Activated CD4-positive, alpha-beta memory T cell treated with anti-CD3 and anti-CD28 coated beads for 36 hours (primary cell): ENCODE measurements at places on chromosomes 16 and 17.
A peak's percentile ranks its signal among the peaks of the same experiment; 100 is the strongest.

DNA sequence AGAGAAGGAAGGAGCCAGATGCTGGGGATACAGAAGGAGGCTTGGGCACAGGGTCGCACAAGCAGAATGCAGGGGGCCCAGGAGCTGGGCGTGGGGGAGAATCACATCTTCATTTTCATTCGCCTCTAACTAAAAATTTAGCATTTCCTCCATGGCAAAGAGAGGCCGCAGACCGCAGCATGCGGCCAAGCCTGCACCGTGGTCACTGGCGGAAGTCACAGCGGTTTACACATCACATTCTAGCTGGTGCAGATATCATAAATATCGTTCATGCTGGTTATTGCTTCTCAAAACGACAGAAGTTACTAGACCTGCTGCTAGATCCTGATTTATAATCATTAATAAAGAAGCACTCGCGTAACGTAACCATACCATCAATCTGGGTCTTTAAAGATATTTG, 162.0 kb downstream of the NTN1 start:
- DNase-seq: no peak

- DNase-seq: no peak
These were observed 31.0 kb downstream of the ERCC4 start for GRCh38 chr16:13950821-13951547.

GRCh38 chr16:69906838-69907401, 44.2 kb upstream of the CLEC18A start:
- no peak for DNase-seq

GRCh38 chr17:3260163-3260562, 38.0 kb downstream of the OR3A1 start:
- DNase-seq: no peak

GRCh38 chr16:73210084-73210483, 162.2 kb upstream of the ZFHX3 start:
- DNase-seq: no peak

- DNase-seq: no peak
These were observed 13.3 kb upstream of the CD300LD start for GRCh38 chr17:74605361-74605760.

GRCh38 chr16:80672379-80672778, 131.6 kb downstream of the DYNLRB2 start:
- DNase-seq: no peak

DNA sequence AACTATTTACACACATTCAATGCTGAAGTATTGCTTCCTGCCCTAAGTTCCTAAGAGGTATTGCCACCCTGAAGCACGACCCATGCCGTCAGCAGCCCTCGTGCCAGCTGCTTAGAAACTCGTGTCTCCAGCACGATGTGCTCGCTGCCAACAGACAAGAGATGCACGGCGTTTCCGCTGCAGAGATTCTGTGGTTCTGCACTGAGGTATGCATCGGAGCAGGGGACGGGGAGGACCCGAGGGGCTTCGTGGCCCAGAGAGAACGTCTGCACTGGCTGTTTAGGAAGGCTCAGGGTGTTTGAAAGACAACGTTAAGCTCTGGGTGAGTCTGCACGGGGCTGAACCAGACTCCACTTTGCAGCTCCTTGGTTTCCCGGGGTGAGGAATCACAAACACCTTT, 82.7 kb upstream of the CREBBP start:
- DNase-seq: peak; percentile 45

- DNase-seq: no peak
These were observed 240.9 kb downstream of the CDH11 start for GRCh38 chr16:64880994-64881393.

DNA sequence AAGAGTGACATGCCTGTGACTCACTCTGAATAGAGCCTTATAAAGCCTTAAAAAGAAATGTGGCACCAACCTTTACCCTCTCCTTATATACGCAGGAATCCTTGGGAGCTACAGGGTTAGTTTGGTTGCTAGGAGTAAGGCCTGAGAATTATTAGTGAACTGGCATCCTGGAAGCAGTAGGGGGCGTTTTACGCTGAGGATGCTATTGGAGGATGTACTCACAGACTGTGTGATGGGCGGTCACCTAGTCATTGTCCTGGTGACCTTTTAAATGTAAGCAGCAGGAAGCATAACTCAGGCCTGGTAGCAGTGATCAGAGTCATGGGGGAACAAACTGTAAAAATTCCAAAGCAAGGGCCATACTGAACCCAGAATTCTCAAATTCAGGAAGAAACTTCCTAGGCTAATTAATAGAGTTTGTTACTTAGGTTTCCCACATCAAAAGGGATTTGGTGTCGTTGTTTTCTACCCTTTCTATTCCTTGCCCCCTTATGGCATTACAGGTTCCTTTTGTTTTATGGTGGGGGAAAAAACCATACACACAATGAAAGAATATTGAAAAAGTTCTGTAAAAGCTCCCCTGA, 153.8 kb downstream of the SNX11 start:
- no peak for DNase-seq

DNA sequence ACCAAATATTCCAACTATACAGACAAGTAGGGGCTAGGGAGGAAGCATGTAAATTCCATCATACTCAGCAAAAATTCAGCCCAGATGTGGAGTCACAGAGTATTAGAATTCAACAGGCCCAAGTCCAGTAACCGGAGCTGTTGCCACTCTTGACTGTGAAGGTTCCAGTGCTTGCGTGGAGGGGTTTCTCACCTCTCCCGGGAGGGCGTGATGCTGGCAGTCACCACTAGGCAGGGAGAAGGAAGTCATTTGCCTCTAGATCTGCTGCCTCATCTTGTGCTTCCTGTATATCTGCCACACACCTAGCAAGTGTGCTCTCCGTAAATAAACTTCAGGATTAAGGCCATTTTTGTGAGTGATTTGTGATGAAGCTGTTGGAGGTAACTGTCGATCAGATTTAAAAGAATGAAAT, 1.0 kb upstream of the CKLF start:
- DNase-seq: peak; percentile 77

GRCh38 chr16:4404967-4405696, 11.3 kb downstream of the CORO7 start:
- DNase-seq: no peak

- DNase-seq: no peak
These were observed 393.9 kb upstream of the MAF start for GRCh38 chr16:79994418-79994817.

DNA sequence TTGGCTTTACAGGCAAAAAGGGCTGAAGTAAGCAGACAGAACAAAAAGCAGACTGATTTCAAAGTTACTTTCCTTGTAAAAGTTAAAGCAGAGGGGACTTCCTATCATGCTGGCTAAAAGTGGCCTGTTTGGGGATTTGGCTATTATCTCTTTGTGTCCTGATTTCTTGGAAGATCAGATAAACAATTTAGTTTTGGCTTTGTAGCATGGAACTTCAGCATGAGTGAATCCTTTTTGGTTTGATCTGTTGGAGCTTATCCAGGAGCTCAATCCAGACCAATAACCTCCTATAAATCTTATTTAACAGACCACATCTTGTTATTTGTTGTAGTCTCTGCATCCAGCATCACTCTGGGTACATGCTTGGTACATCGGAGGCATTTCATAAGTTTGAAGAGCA, 8.9 kb upstream of the RNF112 start:
- no peak for DNase-seq

- DNase-seq: peak; percentile 84
These were observed 24.1 kb downstream of the DNAJA2 start for GRCh38 chr16:46949241-46949892.

DNA sequence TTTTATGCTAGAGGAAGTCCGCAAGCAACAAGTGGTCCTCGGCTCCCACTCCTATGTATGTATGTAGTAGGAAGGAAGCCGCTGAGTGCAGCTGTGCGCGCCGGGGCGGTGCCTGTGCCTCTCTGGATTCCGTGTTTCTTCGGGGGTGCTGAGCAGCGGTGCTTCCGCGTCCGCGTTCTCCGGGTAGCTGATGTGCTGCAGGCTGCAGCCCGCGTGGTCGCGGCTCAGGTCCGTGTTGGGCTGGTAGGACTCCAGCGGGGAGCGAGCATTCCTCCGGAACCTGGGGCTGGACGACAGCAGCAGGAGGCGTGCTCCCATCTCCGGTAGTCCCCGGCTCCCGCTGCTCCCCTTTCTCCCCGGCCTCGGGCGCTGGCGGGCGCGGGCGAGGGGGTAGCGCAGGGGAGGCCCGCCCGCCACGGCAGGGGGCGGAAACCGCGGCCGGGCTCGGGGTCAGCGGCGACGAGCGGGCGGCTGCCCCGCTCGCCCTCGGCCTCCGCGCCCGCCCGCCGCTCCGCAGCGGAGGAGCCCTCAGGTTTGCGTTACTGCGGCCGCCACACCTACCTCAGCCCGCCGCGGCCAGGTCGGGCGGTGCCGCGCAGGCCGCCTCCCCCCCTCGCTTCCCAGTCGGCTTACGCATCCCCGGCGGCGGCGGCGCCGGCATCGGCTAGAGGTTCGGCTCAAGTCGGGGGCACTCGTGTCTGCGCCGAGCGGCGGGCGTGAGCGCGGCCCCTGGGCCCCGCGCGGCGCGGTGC, 487 bp downstream of the C17orf67 start:
- peak; percentile 75 for DNase-seq

GRCh38 chr17:50396261-50397110, 837 bp downstream of the LRRC59 start:
- peak; percentile 38 for DNase-seq

GRCh38 chr17:66548659-66549310, 246.4 kb downstream of the PRKCA start:
- no peak for DNase-seq

DNA sequence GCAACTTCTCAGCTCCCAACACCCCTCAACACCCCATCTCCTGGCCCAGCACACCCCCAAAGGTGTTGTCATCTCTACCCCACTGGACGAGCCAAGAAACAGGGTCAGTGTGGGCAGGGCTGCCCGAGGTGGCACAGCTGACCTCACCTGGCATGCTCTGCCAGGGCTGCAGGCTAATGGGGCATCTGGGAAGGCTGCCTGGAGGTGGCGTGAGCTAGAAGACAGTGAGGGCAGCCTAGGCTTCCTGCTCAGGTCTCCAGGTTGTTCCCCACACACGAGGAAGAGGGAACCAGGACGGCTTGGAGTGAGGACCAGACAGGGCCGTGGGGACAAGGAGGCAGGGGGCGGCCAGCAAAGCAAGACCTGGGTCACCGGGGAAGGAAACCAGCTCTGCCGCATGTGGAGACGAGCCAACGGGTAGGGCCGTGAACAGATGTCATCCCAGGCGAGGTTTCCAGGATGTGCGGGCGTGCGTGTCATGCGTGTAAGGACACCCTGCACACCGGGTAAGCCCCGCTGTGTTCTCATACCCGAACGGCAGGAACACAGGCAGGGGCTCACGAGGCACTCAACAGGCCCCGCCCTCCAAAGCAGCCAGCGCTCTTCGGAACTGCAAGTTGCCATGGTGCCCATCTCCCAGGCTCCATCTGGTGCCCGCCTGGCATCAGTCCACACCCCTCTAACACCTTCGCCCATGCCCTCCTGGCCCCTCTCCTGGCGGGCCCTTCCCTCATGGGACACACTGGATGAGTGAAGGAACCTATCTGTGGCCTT, 29.6 kb upstream of the PVALEF start:
- DNase-seq: no peak

DNA sequence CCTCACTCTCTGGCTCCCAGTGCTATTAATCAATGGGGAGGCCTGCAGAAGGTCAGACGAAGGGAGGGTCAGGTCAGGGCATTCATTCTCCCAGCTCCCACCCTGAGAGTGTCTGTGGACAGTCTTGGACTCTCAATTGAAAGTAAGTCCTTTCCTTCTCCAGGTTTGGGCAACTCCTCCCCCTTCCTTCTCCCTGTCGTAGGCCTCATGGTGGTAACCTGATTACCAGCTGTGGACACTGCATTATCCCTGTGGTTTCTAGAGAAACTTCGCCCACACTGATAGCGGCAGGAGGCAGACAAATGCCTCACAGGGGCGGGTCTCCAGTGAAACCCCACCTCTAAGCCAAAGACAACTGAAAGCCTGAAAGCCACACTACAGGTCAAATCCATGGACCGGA, 57.7 kb upstream of the SLC25A19 start:
- DNase-seq: peak; percentile 65
